ENCODE measurements at places on chromosomes 2 and 18.

GRCh38 chr18:3442919-3443318, 7.1 kb upstream of the TGIF1 start:
- no peak for DNase-seq

- no peak for DNase-seq
Measured at GRCh38 chr2:179311101-179311500, 46.5 kb upstream of the SESTD1 start.

GRCh38 chr2:6297238-6297637, 568.5 kb downstream of the CMPK2 start:
- DNase-seq, result no peak

GRCh38 chr2:45000921-45001868, 8.1 kb downstream of the SIX2 start:
- no peak for DNase-seq

- no peak for DNase-seq
Measured at GRCh38 chr2:207475546-207475945, 54.2 kb upstream of the CREB1 start.
